ENCODE measurements at places on chromosomes 2 and 18. TPM values are rescaled to one million over a fixed set of nuclear protein-coding genes. Genes with fewer than 3 reads are reported as not detected.
A peak's percentile ranks its signal among the peaks of the same experiment; 100 is the strongest.

Gene LRRC30
- not detected for total RNA-seq

DNA sequence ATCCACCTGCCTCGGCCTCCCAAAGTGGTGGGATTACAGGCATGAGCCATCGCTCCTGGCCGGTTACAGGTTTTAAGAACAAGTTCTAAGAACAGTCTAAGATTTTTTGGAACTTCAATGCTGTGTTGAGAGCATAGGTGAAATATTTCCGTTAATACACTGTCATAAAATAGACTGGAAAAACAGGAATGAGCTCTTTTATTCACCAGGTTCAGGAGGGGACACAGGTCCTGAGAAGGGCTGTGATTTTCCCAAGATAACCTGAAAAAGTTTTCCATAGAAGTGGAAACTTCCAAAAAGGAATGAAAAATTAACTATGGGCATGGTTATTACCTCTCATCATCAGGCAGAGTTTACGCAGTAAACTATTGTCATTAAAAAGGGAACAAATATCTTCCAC is 97.6 kb upstream of the TMEM178A start:
- peaks cover 19% of the 10 kb centered on the region for H3K4me1 ChIP-seq
- no peak for DNase-seq
- H3K4me3 ChIP-seq, result no peak overlapping the region

GRCh38 chr2:207256476-207257207 is 90.9 kb upstream of the KLF7 start:
- peak; percentile 65 for DNase-seq
- H3K27me3 ChIP-seq, result no peaks in the 10 kb centered on the region
- no peak overlapping the region for H3K4me3 ChIP-seq

DNA sequence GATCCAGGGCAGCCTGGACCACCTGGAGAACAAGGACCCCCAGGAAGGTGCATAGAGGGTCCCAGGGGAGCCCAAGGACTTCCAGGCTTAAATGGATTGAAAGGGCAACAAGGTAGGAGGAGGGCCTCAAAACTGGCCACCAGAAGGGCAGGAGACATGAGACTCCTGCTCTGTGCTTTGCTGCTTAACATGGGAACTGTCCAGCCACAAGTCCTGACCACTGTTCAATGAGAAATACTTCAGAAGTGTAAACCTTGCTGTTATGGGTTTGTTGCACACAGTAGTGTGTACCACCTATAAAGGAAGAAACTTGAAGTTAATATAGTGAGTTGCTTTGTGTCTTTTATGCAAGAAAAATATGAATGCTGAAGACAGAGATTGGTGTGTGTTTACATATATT is 44.2 kb upstream of the MFF start:
- peak; percentile 18 for DNase-seq
- no peaks in the 10 kb centered on the region for H3K4me1 ChIP-seq
- no peaks in the 10 kb centered on the region for H3K36me3 ChIP-seq
- H3K4me3 ChIP-seq, result no peak overlapping the region
- H3K27ac ChIP-seq, result no peak overlapping the region

DNA sequence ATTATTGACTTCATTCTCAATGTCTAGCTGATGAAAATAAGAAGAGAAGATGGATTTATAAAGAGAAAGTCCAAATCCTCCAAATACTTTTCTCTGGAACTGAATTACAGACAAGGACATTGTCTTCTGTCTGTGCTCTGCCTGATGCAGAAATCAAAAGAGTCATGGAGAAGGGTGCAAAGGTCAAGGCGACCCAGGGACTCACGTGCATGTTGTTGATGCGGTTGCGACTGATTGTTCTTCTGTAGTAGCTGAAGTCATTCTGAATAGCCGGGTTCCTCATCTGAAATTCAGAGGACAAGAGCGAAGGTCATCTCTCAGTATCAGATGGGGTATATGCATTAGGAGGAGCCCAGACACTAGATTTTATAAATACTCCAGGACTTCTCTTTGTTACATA is 104.4 kb downstream of the CYRIA start:
- no peaks in the 10 kb centered on the region for H3K27me3 ChIP-seq
- no peak for DNase-seq
- no peak overlapping the region for H3K27ac ChIP-seq
- no peak overlapping the region for H3K4me3 ChIP-seq
- H3K36me3 ChIP-seq, result no peaks in the 10 kb centered on the region
- H3K4me1 ChIP-seq, result no peaks in the 10 kb centered on the region

All from GM23248 (cell line).